ENCODE measurements at places on chromosomes 1 and 21. TPM values are rescaled to one million over a fixed set of nuclear protein-coding genes. Genes with fewer than 3 reads are reported as not detected.

- peak; percentile 15 for DNase-seq
Measured at GRCh38 chr1:240029418-240029817, 62.3 kb upstream of the FMN2 start.

GRCh38 chr21:38839328-38840286, 33.9 kb downstream of the ETS2 start:
- peak; percentile 92 for DNase-seq

GRCh38 chr1:67676287-67676686, 8.7 kb upstream of the GADD45A start:
- no peak for DNase-seq

- peak; percentile 87 for DNase-seq
Measured at GRCh38 chr1:67987046-67987799, 63.2 kb downstream of the DIRAS3 start.

GRCh38 chr1:230142608-230143210, 75.7 kb downstream of the GALNT2 start:
- DNase-seq: no peak

DNA sequence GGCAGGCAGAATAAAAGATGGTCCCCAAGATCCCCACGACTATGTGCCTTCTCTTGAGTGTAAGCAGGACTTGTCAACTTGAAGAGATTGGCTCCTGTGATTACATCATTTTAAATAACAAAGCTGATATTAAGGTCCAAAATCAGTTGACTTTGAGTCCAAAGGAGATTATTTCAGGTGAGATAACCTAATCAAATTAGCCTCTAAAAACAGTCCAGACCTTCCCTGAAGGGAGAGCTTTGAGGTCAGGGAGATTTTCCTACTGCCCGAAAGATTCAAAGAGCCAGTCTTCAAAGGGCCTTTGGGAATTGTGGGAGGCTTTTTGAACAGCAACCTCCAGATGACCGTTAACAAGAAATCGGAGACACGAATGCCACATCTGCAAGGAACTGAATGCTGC, 51.5 kb upstream of the NCAM2 start:
- no peak for DNase-seq

- no peak for DNase-seq
Measured at GRCh38 chr1:155184835-155185782, 11.5 kb downstream of the TRIM46 start.

DNA sequence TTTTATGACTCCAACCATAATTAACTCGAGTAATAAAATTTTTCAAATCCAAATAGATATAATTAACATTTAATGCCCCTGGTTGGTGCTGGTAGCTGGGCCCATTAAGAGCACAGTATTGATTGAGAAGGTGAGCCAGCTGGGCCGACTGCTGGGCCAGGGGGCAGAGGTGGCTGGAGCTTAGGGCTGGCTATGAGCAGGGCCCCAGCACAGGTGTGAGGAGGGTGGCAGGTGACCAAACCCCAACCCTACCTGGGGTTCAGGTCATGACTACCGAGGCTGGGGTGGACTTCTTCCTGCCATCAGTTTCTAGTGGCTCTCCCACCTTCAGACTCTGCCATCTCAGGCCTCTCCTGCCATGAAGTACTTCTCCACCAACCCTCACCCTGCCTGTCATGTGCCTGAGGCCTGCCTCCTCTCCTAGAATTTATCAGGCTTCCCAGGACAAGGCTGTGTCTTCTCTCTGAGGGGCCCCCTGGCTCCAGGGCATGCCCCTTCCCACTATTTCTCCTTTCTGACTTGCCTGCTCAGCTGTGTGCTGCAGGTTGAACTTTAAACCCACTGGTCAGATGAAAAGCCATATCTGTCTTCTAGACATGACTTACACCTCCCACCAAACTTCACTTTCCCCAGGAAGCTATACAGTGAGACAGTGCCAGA, 85.6 kb downstream of the TMEM53 start:
- DNase-seq: no peak

- DNase-seq: no peak
Measured at GRCh38 chr1:21268281-21269239, 21.7 kb downstream of the ECE1 start.

GRCh38 chr1:40353082-40353481, 20.4 kb upstream of the SMAP2 start:
- no peak for DNase-seq

GRCh38 chr1:189708674-189709073, 769.0 kb downstream of the BRINP3 start:
- no peak for DNase-seq

GRCh38 chr1:242641461-242641860, 117.0 kb upstream of the PLD5 start:
- no peak for DNase-seq

DNA sequence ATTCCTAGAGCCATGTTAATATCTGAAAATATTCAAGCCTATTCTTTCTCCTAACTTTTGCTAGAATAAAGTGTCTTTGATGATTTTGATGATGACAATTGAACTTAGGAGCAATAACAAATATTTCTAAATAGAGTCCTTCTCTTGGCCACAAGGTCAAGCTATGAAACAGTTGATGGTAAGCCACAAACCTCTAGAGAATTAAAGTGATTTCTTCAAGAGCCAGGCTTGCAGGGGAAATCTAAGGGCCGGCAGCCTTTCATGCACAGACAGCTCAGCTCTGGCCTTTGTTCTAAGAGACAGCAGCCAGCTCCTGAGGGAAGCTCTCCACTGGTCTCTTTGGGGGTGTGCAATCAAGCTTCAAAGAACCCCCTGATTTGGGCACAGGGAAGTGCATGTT, 59.0 kb downstream of the SUSD4 start:
- DNase-seq: no peak

GRCh38 chr1:67708606-67709005, 23.6 kb downstream of the GADD45A start:
- DNase-seq: no peak

DNA sequence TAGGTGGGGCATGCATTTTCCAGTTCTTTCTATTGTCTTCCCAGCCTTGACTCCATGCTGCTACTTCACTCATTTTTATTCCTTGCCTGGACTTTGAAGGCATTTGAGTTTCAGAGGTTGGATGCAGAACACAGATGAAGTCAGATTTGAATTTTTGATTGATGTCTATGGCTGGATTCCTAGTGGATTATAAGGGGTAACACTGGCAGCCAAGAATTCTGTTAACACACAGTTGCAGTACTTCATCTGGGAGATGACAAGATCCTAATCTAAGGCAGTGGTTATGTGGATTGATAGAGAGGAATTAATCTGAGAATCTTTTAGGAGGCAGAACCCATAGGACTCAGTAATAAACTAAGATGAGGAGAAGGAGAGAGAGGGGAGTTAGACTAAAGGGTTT, 439.0 kb upstream of the USP24 start:
- DNase-seq: no peak

DNA sequence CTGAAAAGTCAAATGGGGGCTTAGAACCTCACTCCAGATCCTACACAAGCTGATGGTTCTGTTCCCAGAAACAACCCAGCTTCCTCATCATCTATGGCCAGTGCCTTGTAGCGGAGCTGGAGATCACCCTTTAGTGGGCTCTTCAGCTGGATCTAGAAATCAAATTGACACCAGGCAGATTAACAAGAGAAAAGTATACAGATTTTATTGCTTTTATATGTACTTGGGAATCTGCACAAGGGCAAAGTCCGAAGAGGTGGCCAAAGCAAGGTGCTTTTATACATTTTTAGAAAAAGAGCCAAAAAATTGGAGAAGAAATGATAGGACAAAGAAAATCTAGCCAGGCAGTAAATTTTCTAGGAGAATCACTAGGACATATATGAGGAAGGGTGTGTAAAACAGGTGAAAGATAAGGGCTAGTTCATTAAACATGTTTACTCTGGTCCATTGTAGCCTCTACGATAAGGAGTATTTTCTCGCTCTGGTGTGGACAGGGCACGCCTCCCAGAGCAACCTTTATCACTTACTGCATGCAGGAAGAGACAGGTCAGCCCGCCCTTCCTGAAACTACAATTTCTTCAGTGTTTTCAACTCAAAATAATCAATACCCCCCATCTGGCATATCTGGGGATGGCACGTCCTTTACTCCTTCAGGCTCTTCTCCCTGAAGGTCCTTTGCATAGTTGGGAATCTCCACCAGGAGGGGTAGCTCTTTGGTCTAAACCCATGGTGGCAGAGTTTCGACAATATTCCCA, 14.0 kb upstream of the LGALS8 start:
- DNase-seq: no peak

DNA sequence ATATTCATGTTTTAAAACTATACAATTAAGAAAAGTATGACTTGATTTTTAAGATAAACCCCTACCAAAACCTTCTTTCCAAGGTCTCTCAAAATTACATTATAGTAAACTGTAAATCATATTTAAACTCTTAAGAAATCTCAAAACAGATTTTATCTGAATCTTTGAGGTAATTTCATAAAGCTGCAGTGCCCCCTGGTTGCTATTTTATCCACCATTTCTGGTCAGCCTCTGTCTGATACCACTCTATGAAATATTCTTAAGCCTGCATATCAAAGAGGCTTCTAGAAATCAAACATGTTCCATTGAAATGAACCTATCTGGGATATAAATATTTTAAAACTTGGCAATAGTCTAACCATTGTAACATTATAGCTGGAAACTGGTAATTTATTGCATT, 317.3 kb downstream of the COL11A1 start:
- peak; percentile 4 for DNase-seq

- peak; percentile 52 for DNase-seq
Measured at GRCh38 chr1:176073524-176074157, 133.4 kb downstream of the COP1 start.

- DNase-seq: no peak
Measured at GRCh38 chr1:224959115-224959514, 29.6 kb downstream of the DNAH14 start.

DNA sequence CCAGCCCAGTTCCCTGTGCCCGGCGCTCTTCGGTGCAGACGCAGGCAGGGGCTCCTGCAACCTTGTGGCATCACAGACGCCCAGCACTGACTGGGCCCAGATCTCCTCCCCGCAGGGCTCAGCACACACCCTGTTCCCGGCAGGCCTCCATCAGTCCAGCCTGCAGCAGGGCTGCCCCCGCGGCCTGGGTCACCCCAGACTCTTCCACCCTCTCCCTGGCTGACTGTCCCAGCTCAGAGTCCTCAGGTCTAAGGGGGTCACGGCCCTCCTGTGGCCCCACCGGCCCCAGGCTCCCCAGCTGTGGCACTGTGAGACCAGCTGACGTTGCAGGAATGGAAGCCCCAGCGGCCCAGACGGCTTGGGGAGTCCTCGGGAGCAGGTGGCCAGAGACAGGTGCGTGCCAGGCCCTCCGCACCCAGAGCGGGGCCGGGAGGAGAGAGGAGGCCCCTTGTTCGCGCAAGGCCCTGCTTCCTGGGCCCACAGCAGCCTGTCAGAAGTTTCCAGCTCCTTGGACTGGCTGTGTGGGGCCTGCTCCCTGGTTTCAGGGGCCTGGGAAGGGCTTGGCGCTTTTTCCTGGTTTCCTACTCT, 4.2 kb downstream of the B3GALT6 start:
- DNase-seq: no peak

DNA sequence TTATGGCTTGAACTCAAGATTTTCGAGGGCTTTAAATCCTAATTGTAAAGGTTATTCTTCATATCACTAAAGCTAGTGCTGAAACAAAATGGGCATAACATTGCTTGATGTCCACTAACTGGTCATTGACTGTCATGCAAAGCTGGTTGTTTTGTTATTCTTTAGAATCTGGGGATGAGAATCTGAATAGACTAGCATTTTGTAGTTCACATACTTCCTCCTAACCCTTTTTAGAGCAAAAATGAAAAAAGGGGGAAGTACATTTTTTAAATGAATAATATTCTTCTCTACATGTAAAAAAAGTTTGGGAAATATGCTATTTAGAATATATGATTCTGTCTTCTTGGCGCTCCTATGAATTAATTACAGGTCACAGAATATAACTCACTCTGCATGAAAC, 72.2 kb upstream of the HMCN1 start:
- DNase-seq: no peak

DNA sequence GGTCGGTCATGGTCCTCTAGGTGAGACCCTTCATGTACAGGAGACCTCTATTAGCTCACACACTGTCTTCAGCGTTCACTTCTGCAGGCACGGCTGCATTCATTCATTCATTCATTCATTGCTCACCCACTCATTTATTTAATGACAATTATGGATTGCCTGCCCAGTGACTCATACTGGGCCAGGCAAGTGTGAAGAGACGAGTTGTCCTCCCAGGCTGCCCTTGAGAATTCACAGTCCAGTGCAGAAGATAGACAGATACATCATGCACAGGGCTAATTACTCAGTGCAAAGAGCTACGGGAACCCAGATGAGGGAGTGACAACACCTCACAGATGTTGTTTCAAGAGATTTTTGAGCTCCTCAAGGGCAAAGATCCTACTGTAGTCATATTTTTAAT, 248.4 kb downstream of the TNR start:
- no peak for DNase-seq

DNA sequence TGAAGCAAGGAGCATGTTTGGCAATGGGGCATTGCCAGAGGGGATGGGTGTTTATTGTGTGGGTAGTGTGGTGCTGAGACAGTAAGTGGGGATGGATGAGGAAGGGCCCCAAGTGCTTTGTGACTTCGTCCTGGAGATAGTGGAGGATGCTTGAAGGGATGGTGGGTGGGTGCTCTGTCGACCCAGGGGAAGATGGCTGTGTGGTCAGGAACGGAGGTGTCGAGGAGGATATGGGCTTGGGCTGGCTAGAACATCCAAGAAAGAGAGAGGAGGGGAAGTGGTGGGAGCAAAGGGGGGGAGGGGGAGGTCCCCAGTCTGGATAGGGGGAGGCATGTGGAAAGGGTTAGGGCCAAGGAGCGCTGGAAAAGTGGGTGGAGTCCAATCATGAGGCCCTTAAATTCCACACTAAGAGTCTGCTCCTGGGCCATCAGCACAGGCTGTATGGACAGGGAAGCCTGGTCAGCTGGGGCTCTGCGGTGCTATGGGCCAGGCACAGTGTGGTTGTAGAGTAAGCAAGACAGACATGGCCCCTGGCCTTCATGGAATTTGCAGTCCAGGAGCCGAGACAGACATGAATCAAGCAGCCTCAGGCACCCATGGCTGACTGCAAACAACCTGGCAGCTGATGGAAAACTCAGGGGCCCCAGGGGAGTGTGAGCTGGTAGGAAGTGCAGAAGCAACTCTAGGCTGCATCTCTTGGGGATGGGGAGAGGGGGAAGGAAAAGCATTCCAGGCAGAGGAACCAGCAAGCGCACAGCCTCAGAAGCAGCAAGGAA, 36.3 kb downstream of the EDN2 start:
- peak; percentile 18 for DNase-seq

- DNase-seq: no peak
Measured at GRCh38 chr1:160107512-160107911, 8.0 kb upstream of the ATP1A2 start.

- no peak for DNase-seq
Measured at GRCh38 chr1:205256951-205257625, 29.3 kb downstream of the TMCC2 start.

The FCRL5 gene
- total RNA-seq: not detected

The CGN gene
- not detected for total RNA-seq

The FAAP20 gene
- 92.4 TPM for total RNA-seq

The ERG gene
- total RNA-seq: not detected

The CTSS gene
- total RNA-seq: 0.50 TPM

The ELOA gene
- total RNA-seq: 62.9 TPM

The TAS1R3 gene
- total RNA-seq: 0.14 TPM

The INKA2 gene
- total RNA-seq: 2.8 TPM
